ENCODE measurements at places on chromosomes 11 and 22.

- no peak for DNase-seq
Measured at GRCh38 chr11:78612721-78613377, 38.2 kb upstream of the NARS2 start.

GRCh38 chr11:133153031-133153430 lies 379.3 kb downstream of the OPCML start:
- DNase-seq: no peak

GRCh38 chr11:95219599-95219998 lies 11.4 kb downstream of the SESN3 start:
- no peak for DNase-seq

- DNase-seq: no peak
Measured at GRCh38 chr22:37739611-37740049, 42.8 kb downstream of the TRIOBP start.

All from stimulated activated CD4-positive, alpha-beta T cell treated with anti-CD3 and anti-CD28 coated beads, Interleukin-2, amount 100 ng/mL, for 24 hours (primary cell).